Activated naive CD8-positive, alpha-beta T cell treated with anti-CD3 and anti-CD28 coated beads, Interleukin-2, amount 10 ng/mL, durations not matched to agents 7 days and 5 days (primary cell): ENCODE measurements at places on chromosomes 2 and 18. TPM values are rescaled to one million over a fixed set of nuclear protein-coding genes. Genes with fewer than 3 reads are reported as not detected.

The CYP26B1 gene
- not detected for total RNA-seq

The SP3 gene
- total RNA-seq = 101 TPM

The CYP27A1 gene
- total RNA-seq = 4.7 TPM

The NPAS2 gene
- 4.2 TPM for total RNA-seq

The PRSS56 gene
- not detected for total RNA-seq

The CFAP221 gene
- not detected for total RNA-seq

The SERPINB5 gene
- not detected for total RNA-seq

The ZBTB14 gene
- 34.3 TPM for total RNA-seq

The ADD2 gene
- 25.7 TPM for total RNA-seq

The IMMT gene
- 122 TPM for total RNA-seq

The NEMP2 gene
- 16.2 TPM for total RNA-seq

The FAP gene
- total RNA-seq = not detected

The KANSL1L gene
- 6.5 TPM for total RNA-seq

The FSHR gene
- not detected for total RNA-seq

The CHAC2 gene
- total RNA-seq = 5.5 TPM

The ZBTB7C gene
- not detected for total RNA-seq

The UGT1A5 gene
- not detected for total RNA-seq

The ANKRD29 gene
- total RNA-seq = not detected

The TDRD15 gene
- total RNA-seq = 0.06 TPM

The MALL gene
- not detected for total RNA-seq

The RAB27B gene
- 1.7 TPM for total RNA-seq

The SNED1 gene
- 18.7 TPM for total RNA-seq

The LIMS4 gene
- 0.88 TPM for total RNA-seq

The ANKRD62 gene
- total RNA-seq = not detected

The HOXD9 gene
- total RNA-seq = not detected

The C2orf78 gene
- total RNA-seq = not detected

The SERPINB7 gene
- total RNA-seq = not detected
